Activated T-cell treated with anti-CD3 and anti-CD28 coated beads, Interleukin-2, amount 50 U/mL, for 1 hour (primary cell): ENCODE measurements at places on chromosomes 3 and 15.

- DNase-seq: no peak
Measured at GRCh38 chr15:53129121-53129904, 339.2 kb upstream of the ONECUT1 start.

- no peak for DNase-seq
Measured at GRCh38 chr3:78785004-78785403, 982.8 kb downstream of the ROBO1 start.

- no peak for DNase-seq
Measured at GRCh38 chr3:46372492-46373359, 2.0 kb downstream of the CCR5 start.

GRCh38 chr3:170178651-170179050, 2.9 kb downstream of the PHC3 start:
- DNase-seq: peak; percentile 31

DNA sequence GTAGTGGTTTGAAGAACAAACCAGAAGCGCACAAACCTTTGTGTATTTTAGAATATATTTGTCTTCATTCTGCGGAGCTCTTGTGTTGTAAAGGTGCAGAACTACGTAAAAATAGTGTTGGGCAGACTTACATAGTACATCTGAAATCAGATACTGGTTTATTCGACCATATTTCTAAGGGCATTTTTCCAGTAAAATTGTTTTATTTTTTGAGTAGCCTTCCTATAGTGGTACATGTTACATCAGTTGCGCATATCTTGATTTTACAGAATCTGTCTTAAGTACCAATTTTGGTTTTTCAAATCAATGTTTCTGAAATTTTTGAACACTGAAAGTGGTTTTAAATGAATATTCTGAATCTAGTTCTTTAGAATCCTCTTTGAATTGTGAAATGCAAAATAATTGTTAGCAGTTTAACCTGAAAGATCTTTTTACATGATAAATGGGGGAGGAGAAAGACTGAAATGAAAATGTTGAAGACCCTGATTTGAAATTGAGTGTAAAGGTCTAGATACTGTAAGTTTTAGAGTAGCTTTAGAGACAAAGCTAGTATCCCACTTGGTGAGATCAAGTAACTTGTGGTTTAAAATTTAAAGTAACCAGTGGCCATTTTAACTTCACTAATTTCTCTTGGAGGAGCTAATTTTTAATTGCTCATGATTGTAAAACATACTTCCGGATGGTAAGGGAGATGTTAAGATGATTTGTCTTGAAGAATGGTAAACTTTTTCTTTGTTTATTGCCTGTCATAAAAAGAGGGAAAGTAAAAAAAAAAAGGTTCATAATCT, 15.5 kb upstream of the CHD2 start:
- DNase-seq: no peak

DNA sequence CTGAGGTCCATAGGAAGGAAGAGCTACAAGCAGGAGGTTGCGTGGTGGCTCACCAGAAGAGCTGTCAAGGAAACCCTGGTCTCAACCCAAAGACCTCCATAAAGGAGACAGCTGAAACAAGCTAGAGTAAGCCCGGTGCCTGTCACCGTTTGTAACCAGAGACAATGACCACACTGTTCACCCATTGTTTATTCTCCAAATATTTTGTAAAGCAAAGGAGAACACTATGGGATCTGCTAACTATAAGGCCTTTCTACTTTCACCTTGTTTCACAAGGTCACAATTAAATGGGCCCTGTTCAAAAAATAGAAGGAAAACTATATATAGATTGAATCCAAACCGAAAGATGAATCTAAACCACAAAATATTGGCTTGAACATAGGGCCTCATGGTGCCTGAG, 128.9 kb upstream of the TPRG1 start:
- DNase-seq: no peak

DNA sequence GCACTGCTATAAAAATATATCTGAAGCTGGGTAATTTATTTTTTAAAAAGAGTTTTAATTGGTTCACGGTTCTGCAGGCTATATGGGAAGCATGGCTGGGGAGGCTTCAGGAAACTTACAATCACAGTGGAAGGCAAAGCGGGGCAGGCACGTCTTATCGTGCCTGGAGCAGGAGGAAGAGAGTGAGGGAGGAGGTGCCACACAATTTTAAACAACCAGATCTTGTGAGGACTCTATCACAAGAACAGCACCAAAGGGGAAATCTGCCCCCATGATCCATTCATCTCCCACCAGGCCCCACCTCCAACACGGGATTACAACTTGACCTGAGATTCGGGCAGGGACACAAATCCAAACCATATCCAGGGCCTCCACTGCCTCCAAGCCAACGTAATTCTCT, 75.0 kb downstream of the MCF2L2 start:
- no peak for DNase-seq

DNA sequence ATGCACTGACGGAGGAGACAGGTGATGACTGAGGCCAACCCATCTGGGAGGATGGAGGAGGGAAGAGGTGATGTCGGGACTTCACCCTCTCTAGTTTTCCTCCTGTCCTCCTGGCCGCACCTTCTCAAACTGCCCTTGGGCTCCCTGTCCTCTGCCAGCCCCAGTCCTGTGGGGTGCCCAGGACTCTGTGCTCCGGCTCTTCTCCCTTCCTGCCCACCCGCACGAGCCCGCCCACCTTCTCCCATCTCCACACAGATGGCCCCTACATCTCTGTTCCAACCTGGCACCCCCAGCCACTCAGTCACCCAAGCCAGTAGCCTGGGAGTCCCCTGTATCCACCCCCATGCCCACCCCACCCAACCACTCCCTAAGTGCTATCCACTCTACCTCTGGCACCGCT, 206.7 kb upstream of the LINGO1 start:
- DNase-seq: no peak

DNA sequence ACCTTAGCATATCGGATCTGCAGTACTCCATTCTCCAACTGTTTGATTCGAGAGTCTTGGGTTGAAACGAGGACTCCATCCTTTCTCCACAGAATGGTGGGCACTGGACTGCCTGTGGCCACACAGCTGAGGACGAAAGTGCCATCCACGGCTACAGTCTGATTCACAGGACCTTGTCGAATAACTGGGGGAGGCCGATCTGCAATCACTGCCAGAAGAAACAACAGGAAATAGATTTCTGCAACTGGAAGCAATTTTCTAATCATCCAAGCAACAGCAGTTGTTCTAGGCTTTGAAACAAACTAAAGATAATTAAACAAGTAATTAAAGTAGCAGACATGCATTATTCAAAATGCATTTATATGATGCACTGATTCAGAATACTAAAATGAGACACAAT, 1097.7 kb downstream of the ROBO1 start:
- DNase-seq: no peak

DNA sequence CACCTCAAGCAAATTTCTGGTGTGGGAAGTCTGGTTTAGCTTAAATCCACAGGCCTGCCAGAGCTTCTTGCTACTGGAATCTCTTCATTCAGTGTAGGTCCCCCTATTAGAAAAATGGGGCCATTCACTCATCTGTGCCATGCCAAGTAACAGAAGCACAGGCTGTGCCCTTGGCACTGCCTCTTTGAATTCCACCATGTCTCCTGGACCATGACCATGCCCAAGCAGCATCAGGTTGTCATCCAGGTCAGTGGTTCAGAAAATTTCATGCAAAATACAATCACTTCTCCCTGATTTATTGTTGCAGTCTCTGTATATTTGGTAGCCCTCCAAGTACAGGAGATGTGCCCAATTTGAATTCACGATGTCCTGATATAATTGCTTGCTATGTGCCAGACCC, 602.1 kb upstream of the ZNF385D start:
- no peak for DNase-seq

- no peak for DNase-seq
Measured at GRCh38 chr15:91885714-91886270, 32.3 kb downstream of the SLCO3A1 start.

GRCh38 chr15:77482570-77482969, 61.9 kb downstream of the HMG20A start:
- DNase-seq: no peak

GRCh38 chr3:9785602-9786001, 6.7 kb downstream of the TADA3 start:
- no peak for DNase-seq

GRCh38 chr3:89058371-89058770, 49.0 kb upstream of the EPHA3 start:
- no peak for DNase-seq
